ENCODE measurements at places on chromosomes 2 and 18.
A peak's percentile ranks its signal among the peaks of the same experiment; 100 is the strongest.

- DNase-seq: peak; percentile 9
These were observed 421.5 kb upstream of the MEIS1 start for GRCh38 chr2:66013456-66013855.

DNA sequence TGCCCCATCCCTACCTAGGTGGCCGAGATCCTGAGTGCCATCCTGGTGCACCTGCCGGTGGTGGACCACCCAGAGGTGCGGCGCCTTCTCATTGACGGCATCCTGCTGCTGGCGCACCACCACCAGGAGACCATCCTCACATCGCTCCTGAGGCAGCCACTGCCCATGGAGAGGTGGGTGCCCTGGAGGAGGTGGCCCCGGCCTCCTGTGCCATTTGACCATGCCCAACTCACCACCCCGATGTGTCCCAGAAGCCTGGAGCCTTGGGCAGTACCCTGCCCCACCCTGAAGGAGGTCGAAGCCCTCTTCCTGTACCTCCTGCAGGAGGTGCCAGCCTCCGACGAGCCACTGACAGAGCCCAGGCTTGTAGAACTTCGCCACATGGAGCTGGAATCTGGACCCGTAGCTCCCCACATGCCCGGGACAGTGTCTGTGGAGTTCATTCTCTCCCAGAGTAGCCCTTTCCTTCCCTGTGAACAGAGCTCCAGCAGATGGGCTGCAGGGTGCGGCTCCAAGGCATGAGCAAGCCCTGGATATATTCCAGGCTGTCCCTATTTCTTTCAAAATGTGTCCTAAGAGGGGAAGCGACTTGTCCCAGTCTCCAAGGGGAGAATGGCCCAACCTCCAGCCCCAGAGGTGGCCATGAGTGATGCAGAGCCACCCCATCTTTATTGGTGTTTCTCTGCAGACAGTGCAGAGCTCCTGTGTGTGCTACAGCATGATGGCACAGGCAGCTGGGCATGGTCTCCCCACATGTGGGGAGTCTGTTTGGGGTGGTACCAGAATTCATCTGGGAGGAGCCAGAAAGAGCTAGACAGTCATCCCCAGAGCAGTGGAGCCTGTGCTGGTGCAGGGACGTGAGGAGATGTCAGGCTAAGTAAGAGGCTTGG, 34.2 kb downstream of the HJURP start:
- no peak for DNase-seq

GRCh38 chr2:21939967-21940366, 816.2 kb downstream of the TDRD15 start:
- DNase-seq: no peak

DNA sequence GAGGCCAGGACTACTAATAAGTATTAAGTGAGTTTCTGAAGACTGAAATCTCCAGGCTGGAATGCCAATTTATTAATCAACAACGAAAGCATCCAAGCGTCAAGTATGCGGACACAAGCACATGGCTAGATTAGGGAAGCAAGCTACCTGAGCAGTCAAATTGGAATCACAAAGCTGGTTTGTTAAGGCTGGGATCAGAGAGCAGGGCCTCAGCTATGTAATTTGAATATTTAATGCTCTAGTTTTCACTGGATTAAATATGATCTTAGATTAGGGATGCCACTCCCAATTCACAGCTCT, 5.7 kb downstream of the CCL20 start:
- no peak for DNase-seq

DNA sequence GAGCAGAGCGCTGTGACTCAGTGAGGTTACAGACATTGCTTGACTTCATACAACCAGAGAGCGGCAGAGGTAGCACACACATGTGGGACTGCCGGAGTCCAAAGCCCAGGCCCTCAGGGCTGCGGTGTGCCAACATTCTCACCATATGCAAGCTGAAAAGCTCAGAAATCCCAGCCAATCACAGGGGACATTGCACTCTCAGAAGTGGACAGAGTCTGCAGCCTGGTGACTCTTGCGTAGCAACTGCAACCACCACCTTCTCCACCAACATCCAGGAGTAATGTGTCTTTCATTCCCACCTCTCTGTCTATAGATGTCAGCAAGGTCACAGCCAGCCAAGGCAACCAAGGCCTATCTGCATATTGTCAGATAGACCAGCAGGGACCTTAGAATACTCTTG, 158.1 kb downstream of the TTC32 start:
- no peak for DNase-seq

- no peak for DNase-seq
These were observed 39.8 kb upstream of the EVA1A start for GRCh38 chr2:75600461-75601011.

All from suppressor macrophage (primary cell).